ENCODE measurements at places on chromosomes 2 and 18. TPM values are rescaled to one million over a fixed set of nuclear protein-coding genes. Genes with fewer than 3 reads are reported as not detected.
A peak's percentile ranks its signal among the peaks of the same experiment; 100 is the strongest.

DNA sequence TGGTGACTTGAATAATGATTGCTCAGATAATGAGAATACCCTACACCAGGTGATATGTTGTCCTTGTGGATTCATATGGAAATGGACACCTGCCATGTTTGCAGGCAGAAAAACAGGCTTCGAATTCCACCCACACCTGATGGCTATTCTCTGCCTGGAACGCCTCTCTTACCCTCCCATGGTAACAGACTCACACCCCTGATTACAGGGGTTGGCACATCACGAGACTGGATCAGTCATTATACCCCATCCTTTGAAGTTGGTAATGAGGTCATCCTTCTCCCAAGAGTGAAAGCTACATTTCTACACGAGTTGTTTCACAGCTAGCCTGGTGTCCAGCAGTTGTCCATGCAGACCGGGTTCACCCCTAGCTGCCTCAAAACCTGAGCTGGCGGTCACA lies 71.4 kb upstream of the MBOAT2 start:
- DNase-seq: no peak

- no peak for DNase-seq
Measured at GRCh38 chr2:18708203-18708715, 118.9 kb upstream of the NT5C1B start.

GRCh38 chr2:164782323-164782722 lies 59.3 kb downstream of the COBLL1 start:
- DNase-seq: no peak

- DNase-seq: no peak
Measured at GRCh38 chr2:88601286-88601685, 26.0 kb downstream of the EIF2AK3 start.

- DNase-seq: peak; percentile 96
Measured at GRCh38 chr2:202317080-202317857, 51.7 kb downstream of the NOP58 start.

- DNase-seq: peak; percentile 78
Measured at GRCh38 chr18:23498877-23499276, 4.4 kb upstream of the RMC1 start.

DNA sequence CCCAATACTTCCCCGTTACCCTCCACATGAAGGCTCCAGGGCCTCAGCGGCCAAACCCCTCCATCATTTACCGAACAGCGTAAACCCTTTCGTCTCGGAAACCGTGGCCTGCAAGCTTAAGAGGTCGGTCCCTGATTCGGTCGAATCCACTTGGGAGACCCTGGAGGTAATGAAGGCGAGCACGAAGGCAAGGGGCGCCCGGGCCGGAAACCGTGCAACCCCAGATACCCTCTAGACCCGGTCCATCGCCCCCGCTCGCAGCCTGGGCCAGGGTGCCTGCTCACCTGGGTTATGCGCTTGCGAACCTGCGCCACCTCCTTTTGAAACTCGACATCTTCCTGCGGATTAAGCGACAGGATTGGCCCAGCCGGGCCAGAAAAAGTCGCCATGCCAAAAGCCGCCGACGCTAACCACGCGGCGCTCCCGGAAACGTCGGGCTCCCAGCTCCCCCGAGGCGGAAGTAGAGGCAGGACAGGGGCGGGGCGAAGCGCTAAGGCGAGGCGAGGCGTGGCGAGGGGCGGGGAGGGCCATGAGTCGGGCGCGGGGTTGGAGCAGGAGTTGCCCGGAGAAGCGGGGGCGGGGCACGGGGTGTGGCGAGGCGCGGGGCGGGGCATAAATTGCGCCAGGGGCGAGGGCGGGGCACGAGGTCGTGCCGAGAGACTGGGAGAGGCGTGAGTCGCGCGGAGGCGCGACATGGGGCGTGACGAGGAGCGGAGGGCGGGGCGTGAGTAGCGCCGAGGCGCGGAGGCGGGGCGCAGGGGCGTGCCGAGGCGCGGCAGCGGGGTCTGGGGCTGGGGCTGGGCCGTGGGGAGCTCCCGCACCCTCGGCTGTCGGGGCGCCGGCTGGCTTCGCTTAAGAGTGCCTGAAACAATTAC lies at the start of gene NIFK:
TSS of gene NIFK (minus strand) at position 414 of the 875 bp plus-strand sequence. CDS start at position 389, 25 bp downstream.
- peak; percentile 91 for DNase-seq

GRCh38 chr2:74278694-74279093 lies 64.5 kb downstream of the SLC4A5 start:
- no peak for DNase-seq

GRCh38 chr2:62054029-62054791 lies 141.7 kb upstream of the B3GNT2 start:
- DNase-seq: no peak

- DNase-seq: peak; percentile 91
Measured at GRCh38 chr2:31384771-31385276, 29.7 kb downstream of the XDH start.

- DNase-seq: peak; percentile 35
Measured at GRCh38 chr2:132923787-132924186, 253.8 kb upstream of the LYPD1 start.

EPB41L3 gene
- not detected for total RNA-seq

SP3 gene
- total RNA-seq: 89.7 TPM

CD207 gene
- 0.14 TPM for total RNA-seq

EMILIN1 gene
- 0.10 TPM for total RNA-seq

CXCR4 gene
- total RNA-seq: 4.3 TPM

SPHKAP gene
- total RNA-seq: not detected
